ENCODE measurements at places on chromosomes 4 and X.
A peak's percentile ranks its signal among the peaks of the same experiment; 100 is the strongest.

GRCh38 chr4:75213480-75213879 lies 280.6 kb downstream of the PARM1 start:
- DNase-seq, result no peak

DNA sequence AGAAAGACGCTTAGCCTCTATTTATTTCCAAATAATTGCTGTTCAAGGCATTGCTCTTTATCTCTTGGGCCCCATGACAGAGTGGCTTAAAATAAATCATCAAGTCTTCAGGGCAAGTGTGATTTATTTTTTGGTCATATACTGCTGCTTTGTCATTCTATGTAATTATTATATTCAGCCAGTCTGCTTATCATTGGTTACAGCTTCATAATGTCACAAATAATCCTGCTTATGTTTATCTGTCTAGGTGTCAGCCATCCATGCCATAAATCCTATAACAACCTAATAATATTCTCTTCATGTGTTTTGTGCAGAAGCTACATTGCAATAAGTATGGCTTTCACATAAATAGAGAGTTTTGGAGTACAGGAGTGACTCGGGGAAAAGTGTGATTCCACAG lies 41.0 kb downstream of the HHIP start:
- DNase-seq, result no peak

DNA sequence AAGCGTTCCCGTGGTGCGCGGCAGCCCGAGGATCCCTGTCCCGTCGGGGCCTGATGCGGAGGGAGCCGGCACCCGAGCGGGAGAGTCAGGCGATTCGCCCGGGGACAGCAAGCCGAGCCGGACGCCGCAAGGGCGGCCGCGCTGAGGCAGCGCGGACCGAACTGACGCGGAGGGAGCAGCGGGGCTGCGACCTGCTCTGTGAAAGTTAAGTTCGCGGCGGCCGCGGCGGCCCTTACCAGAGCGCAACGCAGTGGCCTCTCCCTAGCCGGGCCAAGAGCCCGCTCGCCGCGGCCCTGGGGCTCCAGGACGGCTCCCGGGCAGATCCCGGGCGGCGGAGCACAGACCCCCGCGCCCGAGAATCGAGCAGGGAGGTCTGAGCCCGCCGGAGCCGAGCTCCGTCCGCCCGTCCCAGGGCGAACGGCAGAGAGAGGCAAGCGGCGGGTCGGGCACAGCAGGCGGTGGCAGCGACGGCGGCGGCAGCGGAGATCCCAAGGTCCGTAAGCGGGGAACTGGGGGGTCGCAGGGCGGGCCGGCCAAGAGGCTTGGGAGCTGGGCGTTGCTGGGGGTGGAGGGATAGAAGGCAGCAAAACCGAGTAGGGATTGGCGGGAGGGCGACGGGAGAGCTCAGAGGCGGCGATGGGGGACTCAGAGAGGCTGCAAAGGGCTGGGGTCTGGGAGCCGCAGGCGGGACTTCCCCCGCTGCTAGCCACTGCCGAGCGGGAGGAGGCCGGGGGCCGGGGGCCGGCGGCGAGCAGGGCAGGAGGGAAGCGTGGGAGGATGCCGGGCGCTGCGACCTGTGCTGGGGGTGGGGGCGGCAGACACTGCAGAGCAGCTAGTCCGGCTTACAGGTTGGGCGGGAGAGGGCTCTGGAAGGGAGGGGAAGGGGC lies 1.0 kb downstream of the GPR50 start:
- no peak for DNase-seq

GRCh38 chrX:69503782-69504625 lies at the start of gene NALF2:
NALF2 (plus strand) TSS chrX:69504326; CDS start chrX:69505283, 957 bp downstream.
- DNase-seq, result peak; percentile 19

Data from amniotic epithelial cell (primary cell).